Panc1 (cell line): ENCODE measurements at places on chromosomes 4 and X.

GRCh38 chr4:10456595-10457254, 501 bp downstream of the ZNF518B start:
- no peak for DNase-seq

- no peak for DNase-seq
Observed at GRCh38 chrX:5242091-5242790, 986.4 kb downstream of the NLGN4X start.

DNA sequence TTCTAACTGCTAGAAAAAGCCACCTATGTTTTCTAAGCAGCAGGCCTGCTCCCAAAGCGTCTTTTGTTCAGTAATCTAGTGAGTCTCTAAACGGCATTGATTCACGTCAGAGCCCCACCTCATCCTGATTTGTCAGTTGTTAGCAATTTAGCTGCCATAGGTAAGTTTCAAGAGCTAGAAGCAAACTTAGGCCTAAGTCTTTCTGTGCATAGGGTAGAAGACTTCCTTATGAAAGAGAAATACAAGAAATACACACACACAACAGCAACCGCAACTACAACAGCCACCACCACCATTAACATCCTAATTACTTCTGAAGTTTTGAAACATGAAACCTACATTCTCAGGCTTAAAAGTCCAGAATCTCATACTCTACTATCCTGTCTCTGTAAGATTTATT, 531.1 kb upstream of the SPANXN1 start:
- DNase-seq, result no peak

GRCh38 chr4:7596918-7597606, 162.3 kb upstream of the PSAPL1 start:
- DNase-seq, result no peak

DNA sequence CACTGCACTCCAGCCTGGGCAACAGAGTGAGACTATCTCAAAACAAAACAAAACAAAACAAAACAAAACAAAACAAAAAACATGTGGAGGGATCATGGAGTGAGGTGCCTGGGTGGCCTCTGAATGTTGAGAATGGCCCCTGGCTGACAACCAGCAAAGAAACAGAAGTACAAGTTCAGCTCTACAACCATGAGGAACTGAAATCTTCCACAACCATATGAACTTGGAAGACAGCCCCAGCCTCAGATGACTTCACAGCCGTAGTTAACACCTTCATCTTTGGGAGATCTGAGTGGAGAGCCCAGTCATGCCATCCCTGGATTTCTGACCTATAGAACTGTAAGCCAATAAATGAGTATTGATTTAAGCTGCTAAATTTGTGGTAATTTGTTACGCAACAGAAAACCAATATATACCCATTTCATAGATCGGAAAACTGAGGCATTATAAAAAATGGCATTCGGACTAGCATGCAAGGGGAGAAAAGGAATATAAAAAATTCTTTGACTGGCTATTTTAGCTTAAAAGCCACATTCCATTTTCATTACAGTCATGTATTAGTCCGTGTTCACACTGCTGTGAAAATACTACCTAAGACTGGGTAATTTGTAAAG, 138.7 kb upstream of the RAPGEF2 start:
- DNase-seq, result no peak

- no peak for DNase-seq
Observed at GRCh38 chr4:24657768-24658617, 73.6 kb upstream of the DHX15 start.

- no peak for DNase-seq
Observed at GRCh38 chr4:39698424-39699009, 581 bp downstream of the UBE2K start.

- no peak for DNase-seq
Observed at GRCh38 chr4:27490766-27491165, 630.1 kb downstream of the STIM2 start.

- no peak for DNase-seq
Observed at GRCh38 chrX:32576885-32577284, 634.5 kb downstream of the DMD start.

DNA sequence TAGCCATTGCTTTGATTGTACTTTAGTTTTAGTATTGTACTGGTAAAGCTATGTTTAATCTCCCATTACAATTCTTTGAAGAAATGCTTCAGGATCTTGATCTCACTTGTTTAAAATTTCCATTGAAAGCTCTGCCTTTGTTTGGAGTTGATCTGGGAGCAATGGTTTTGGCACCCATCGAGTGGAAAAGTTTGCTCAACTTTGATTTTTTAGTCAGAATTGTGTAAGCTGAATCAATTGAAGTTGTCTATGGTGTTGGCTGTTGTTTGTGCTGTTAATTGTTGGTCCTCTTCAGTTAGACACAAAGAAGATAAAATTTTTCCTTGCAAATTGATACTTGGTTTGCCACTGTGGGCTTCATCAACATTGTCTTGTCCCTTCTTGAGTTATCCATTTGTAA, 99.8 kb upstream of the ADAD1 start:
- no peak for DNase-seq

- no peak for DNase-seq
Observed at GRCh38 chr4:122450847-122451246, 5.7 kb downstream of the IL2 start.

GRCh38 chrX:123876177-123876576, 16.3 kb downstream of the XIAP start:
- DNase-seq, result no peak

DNA sequence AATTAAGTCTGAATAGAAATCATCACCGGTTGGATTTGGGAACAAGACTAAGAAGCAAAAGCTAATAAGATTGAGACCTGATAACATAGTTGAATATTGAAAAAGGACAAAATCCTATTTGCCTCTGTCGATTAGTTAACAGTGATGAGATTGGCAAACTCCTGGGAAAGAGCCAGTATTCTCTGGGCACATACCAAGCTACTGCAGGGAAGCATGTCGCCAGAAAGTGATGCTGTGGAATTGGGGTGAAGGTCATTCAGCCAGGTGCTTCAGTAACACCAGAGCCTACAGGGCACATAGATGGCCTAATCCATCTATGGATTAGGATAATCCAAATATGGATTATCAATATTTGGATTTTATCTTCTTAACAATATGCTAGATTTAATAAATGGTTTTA, 44.0 kb downstream of the OSTC start:
- DNase-seq, result no peak

DNA sequence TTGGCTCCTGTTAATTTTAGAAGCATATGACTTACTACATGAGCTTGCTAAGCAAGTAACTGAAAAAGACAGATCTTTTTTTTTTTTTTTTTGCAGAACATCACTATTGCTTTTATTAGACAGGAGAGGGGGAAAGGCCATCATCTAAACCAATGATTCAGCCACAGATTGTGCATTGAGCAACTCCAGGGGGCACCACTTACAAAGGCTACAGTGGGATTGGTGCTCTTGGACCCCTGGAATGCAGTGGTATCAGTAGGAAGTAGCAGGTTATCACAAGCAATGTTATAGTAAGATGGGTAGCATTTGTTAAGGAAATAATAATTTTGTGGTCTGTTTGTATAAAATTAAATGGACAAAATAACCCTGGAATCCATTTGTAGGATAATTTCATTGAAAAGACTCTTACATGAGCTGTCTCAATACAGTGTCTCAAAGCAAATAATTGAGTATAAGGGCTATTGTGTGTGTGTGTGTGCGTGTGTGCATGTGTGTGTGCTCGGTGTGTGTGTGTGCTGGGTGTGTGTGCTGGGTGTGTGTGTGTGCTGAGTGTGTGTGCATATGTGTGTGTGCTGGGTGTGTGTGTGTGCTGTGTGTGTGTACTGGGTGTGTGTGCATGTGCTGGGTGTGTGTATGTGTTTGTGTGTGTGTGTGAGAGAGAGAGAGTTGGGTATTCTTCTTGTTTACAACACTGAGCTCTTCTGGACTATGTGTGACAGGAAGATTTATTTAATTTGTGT, 296.3 kb downstream of the PCDH7 start:
- DNase-seq, result no peak

GRCh38 chr4:106694232-106694631, 325.7 kb upstream of the GIMD1 start:
- no peak for DNase-seq

DNA sequence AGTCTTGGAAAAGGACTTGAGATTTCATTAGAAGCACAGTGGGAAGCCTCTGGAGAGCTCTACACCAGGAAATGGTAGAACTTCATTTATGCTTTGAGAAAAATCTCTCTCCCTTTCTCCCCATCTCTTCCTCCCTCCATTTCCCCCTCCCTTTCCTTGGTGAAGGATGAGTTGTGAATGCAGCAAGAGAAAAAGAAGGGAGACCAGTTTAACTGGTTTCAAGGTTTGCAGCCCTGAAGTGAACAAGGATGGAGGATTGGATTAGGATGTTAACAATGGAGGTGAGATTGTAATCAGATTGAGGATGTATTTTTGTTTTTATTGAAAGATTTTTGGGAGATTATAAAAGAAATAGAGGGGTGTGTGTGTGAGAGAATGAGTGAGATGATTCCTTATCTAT, 99.5 kb downstream of the ANK2 start:
- no peak for DNase-seq

DNA sequence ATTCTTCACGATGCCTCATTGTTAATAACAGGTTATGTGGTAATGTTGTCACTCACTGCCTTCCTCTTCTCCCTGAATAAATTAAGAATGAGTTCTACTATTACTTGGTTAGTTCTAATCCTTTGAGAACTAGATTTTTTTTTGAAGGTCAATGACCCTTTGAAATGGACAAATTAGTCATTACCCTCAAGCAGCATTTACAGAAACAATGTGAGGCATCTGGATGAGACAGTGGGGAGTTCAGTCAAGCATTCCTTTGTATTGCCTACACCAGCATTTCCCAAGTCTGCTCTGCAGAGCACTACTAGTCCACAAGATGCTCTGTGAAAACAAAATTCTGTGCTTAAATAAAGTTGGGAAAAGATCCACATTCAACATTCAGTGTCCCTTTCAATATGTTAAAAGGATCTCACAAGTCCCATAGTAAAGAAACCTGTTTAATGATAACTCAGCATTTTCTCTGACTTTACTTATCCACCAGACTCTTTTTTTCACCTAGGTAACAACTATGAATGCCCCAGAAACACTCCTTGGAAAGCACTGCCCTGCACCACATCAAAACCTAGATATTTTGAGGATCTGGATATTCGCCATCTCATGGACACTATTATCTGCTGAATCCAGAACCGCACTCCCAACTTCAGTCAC, 60.6 kb downstream of the CHRDL1 start:
- DNase-seq, result no peak

DNA sequence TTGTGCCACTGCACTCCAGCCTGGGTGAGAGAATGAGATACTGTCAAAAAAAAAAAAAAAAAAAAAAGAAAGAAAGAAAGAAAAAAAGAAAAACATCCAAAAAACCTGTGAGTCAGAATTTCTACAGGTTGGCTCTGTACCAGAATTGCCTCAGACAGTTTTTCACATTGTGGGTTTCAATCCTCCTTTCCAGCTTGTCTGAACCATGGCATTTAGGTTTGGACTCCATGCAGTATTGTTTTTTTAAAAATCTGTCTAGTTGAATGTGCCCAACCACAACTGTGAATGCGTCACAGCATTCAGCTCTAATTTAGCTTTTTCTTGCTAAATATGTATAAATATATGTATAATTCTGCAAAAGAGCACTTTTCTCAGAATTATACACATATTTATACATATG, 31.4 kb upstream of the ARSH start:
- no peak for DNase-seq
